ENCODE measurements at places on chromosomes 12 and 14. TPM values are rescaled to one million over a fixed set of nuclear protein-coding genes. Genes with fewer than 3 reads are reported as not detected.

GRCh38 chr14:56555921-56556570, 23.6 kb upstream of the TMEM260 start:
- DNase-seq: no peak

DNA sequence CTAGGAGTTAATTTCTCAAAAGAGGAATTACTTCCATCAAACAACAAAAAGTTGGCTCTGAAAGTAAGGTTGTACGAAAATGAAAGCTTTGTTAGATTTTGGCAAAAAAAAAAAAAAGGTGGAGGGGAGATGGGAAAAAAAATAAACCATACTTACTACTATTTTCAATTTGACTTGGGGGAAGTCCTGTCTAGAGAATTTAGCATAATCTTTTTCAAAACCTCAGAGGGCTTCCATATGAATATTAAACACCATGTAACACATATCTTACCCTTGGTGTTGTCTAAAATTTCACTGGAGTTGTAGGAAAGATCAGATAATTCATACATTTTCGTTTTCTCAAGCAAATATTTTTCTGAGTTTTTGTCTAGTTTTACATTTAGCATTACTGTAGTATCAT, 17.5 kb downstream of the GRIP1 start:
- no peak for DNase-seq

DNA sequence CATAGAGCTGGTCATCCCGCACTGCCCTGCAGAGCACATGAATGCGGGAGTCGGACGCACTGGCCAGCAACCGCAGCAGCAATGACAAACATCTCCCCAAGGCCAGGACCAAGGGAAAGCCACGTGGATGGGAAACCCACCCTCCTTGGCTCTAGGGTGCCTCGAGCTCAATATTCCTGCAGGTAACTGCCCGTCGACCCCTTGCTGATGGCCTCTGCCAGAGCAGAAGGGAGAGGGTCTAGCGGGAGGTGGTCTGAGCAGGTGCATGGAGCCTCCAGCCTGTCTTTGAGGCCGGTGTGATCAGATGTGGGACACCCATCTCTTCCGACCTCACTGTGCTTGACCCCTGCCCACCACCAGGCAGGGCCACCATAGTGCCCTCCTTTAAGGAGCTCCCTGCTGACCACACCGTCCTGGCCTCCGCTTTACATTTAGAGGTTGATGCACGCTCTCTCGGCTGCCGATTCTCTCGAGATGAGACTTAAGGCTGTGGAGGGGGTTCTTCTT, 89.7 kb downstream of the PIWIL1 start:
- DNase-seq: no peak

MDGA2 gene
- total RNA-seq: not detected

MIA2 gene
- 28.2 TPM for total RNA-seq

Measured in thoracic aorta (tissue), 2 donors.